Astrocyte of the hippocampus (primary cell): ENCODE measurements at places on chromosomes 5 and 9.
A peak's percentile ranks its signal among the peaks of the same experiment; 100 is the strongest.

GRCh38 chr9:84492366-84493159, 152.0 kb upstream of the SLC28A3 start:
- no peak for DNase-seq

DNA sequence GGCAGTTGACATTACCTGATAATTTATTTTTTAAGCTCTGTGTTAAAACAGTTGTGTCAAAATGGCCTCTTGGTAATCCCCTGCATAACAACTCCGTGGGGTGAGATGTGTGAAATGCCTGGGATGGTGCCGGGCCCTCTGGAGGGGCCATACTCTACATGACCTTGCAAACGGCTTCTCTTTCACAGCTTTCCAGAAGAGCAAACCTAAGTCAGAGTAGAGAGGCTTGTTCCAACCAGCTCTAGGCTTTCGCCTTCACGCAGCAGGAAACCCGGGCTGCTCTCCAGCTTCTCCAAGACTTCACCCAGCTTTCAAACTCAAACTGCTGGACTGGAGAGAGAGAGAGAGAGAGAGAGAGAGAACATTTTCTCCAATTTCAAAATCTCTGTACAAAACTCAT, 120.1 kb downstream of the SNX18 start:
- DNase-seq: peak; percentile 10

GRCh38 chr5:116675626-116675910, 100.9 kb upstream of the SEMA6A start:
- no peak for DNase-seq

DNA sequence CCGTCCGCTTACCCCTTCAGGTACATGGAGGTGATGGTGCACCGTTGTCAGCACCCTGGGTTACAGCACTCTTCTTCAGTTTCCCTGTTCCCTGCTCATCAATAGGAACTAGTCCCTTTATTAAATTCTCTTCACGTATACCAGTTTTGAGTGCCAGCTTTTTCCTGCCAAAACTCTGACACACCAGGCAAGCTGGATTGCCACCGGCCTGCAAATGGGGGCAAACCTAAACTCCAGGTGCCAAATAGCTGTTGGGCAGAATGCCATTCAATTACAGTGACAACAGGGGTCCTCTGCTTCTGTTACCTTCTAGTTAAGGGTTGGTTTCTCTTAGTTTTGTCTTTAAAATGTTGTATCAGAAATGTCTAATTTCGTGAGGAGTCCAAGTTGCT, 400.4 kb downstream of the OSTF1 start:
- DNase-seq: peak; percentile 27

DNA sequence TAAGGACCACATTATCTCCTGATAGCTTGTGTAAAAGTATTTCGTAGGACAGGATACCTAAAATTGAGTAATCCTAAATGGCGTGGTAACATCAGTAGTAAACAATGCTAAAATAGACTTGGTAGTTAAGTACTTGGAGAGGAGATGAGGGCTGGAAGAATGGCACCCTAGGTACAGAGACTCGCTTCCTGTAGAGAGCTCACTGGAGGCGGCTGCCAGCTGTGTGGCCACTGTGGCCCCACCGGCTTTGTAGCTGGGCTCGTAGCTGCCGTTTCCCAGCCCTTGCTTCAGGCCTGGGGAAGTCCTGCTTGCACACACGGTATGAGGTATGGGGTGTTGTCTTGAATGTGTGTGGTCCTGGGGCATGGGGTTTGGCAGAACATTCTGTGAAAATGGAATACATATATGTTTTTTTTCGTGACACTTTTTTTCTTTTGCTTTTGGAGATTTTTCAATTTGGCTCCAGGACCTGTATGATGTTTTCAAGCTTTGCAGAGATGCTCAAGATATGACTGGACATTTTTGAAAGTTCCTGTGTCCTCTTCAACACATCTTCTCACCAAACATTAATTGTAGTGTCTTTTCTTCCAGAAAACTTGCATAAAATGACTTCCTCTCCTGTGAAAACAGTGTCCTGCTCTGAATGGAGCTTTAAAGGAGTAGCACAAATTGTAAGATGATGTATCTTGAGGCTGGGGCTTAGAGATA, 58.0 kb downstream of the RCL1 start:
- no peak for DNase-seq

GRCh38 chr9:31253800-31254762, 1130.4 kb upstream of the ACO1 start:
- DNase-seq: no peak

GRCh38 chr9:80503671-80504281, 932.0 kb downstream of the TLE4 start:
- DNase-seq: peak; percentile 58
